ENCODE measurements at places on chromosomes 5 and 9.

DNA sequence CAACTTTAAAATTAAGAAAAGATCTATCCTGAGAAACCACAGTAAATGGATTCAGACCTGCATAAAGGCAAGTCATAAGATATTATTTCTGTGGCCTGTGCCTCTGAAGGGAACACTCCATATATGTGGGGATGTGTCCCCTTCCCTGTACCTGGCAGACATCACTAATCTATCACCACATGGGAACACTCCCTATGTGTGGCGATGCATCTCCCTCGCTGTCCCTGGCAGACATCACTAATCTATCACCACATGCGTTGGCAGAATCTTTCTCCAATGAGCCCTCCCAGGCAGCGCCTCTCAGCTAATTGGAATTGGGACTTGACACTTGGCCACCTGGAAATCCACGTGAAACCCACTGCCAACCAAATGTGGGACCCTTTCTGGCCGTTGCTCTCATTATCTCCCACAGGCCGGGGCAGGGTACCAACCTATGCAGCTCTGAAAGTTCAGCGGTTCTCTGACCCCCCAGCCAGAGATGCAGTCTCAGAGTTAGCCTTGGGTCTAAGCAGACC, 25.2 kb upstream of the ASS1 start:
- DNase-seq, result no peak

- no peak for DNase-seq
Measured at GRCh38 chr5:134437847-134438581, 26.3 kb upstream of the CDKN2AIPNL start.

DNA sequence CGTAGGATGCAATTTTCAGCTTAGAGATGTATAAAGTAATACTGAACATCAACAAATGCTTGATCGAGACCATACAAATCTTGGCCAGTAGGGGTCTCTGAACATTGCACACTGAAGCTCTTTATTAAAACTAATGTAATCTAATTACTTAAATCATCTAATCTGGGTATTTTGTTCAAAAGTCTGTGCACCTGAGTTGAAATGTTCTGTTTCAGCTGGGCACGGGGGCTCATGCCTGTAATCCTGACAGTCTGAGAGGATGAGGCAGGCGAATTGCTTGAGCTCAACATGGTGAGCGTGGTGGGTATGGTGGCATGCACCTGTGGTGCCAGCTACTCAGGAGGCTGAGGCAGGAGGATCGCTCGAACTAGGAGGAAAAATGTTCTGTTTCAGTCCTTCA, 41.0 kb downstream of the ESM1 start:
- DNase-seq, result no peak

- no peak for DNase-seq
Measured at GRCh38 chr5:78268356-78268755, 26.1 kb downstream of the AP3B1 start.

Measured in DMS153 (cell line).